CD4-positive, alpha-beta T cell treated with Interleukin-4 for 1 hour (primary cell): ENCODE measurements at places on chromosomes 6 and 20.

GRCh38 chr6:9830808-9831207, 584.1 kb downstream of the TFAP2A start:
- DNase-seq, result no peak

GRCh38 chr6:52395969-52396368, 24.2 kb upstream of the EFHC1 start:
- no peak for DNase-seq

DNA sequence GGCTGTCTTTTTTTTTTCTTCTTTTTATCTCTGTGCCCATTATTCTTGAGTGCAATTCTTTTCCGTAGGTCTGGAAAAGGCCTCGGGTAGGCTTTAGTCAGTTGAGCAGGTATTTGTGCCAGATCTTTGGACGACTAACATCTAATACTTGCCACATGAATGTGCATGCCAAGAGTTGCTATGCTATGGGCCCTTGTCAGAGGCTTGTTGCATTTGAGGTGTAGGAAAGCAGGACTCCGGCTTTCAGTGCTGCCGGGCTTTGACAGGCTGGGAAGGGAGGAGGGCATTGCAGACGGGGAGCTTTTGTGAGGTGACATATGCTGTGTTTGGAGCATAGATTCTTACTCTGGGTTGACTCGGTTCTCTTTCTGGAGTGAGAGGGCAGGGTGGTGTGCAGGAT, 10.2 kb downstream of the LRRC1 start:
- DNase-seq, result no peak

GRCh38 chr6:30260036-30260504, 46.9 kb upstream of the TRIM26 start:
- peak; percentile 19 for DNase-seq

GRCh38 chr6:30844118-30844535, 40.2 kb upstream of the DDR1 start:
- no peak for DNase-seq

- DNase-seq, result peak; percentile 22
Measured at GRCh38 chr20:38692436-38693411, 31.6 kb upstream of the SLC32A1 start.

DNA sequence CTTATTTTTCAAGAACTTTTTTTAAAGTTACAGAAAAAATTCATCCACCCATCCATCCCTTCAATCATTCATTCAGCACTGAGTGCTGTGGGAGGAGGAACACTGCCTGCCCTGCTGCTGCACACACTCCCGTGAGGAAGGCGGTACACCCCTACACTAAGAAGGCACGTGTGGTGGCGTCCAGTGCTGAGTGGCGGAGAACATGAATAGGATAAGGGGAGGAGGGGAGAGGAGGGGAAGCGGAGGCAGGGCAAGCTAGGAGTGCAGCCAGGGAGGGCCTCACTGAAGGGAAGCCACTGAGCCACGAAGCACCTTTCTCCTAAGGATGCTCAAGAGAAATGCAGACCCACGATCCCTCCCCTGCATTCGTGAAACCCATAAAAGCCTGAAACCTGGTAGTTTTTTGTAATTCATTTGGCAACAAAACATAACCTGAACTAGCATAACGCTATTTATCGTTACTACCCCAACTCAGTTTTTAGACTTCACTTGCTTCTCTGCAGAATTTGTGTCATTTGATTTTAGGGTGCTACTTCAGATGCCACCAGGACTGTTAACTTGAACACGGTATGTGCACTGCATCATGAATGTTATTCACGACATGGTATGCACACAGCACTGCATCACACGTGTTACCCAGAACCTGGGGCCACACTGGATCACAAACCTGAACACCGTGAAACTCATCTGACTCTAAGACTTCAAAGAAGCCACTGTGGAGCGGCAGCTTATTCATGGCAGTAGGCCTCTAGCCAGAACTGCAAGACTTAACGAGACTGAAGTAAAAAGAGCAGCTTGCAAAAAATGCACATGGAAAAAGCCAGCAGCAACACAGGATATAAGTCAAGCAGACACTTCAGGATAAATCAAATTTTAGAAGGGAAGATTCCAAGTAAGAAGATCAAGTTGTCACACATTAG, 3.5 kb downstream of the RNASET2 start:
- DNase-seq, result no peak

DNA sequence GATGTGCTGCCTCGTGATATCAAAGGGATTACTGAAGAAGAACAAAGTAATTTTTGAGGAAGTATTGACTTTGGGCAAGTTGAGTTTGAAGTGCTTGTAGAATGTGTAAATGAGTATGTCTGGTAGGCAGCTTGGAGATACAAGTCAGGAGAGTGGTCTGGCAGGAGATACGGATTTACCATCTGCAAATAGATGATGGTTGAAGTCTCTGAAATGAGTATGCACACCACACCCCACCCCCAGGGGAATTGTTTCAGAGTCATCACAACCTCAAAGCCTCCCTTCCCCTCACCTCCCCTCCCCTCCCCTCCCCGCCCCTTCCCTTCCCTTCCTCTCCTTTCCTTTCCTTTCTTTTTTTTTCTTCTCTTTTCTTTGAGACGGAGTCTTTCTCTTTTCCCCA, 16.4 kb upstream of the MCUR1 start:
- DNase-seq, result no peak

DNA sequence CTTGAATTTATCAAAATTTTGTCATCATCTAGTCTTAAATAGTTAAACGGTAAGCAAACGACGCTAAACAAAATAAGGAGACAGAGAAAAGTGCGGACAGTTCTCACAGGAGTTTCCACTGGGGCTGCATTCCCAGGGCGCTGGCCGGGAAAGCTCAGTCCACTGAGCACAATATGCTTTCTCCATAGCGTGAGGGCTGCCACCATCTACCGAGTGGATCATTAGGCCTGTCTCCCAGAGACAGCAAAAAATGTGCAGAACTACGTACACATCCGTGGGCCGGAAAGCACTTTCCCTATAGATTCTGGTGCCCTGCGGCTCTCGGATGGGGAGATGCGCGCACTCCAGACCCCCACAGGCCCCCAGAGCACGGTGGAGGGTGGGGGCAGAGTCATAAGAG, 84.9 kb downstream of the THBS2 start:
- no peak for DNase-seq

- no peak for DNase-seq
Measured at GRCh38 chr6:118249680-118250079, 298.4 kb upstream of the PLN start.

DNA sequence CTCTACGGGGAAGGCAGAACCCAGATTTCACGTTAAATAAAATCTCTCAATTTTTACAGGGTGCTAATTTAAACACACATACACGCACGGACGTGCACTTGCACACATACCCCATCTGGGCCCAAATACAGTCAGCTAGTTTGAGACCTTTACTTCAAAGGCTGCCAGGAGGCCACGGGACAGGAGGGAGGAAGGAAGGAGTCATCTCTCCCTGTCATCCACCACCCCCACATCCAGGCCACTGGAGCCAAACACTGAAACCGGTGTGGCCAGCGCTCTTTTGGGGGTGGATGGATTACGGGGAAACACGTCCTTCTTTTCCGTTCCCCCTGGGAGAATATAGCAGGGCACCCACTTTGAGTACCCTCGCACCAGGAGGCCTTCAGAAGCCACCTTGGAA, 60.1 kb downstream of the ZNF831 start:
- DNase-seq, result no peak

- no peak for DNase-seq
Measured at GRCh38 chr20:62274332-62274950, 28.4 kb upstream of the ADRM1 start.

DNA sequence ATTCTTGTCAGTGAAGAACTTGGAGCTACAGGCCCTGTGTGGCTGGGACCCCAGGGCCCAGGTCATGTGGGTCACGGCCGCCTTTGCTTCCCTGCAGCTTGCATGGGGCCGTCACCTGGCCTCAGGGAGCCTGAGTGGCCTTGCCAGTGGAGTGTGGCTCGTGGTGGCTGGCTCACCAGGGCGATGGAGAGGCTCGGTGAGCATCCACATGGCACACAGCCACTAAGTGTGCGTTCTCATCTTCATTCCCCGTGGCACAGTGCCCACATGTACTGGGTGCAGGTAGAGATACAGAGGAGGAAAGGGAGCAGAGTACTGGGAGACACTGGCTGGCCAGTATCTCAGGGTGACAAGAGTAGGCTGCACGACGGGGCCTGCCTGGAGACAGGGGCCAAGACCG, 21.5 kb downstream of the MANBAL start:
- DNase-seq, result no peak

- no peak for DNase-seq
Measured at GRCh38 chr6:46914279-46914810, 7.4 kb downstream of the ADGRF5 start.

DNA sequence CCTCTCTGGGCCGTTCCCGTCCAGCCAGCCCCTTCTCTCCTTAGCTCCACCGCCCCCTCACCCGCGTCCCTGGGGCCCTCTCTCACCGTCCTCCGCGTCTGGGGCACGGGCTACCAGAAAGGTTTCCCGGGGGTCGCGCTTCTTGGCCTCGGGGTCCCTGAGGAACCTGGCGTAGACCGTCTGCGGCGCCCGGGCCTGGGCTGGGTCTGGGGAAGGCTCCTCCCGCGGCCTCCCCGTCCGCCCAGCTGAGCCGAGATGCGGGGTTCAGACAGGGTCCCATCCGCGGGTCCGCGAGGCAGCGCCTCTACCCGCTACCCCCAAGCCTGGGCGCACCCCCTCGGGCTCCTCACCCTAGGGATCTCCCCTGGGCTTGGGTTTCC, 1.1 kb downstream of the TULP1 start:
- DNase-seq, result no peak
